Regular cardiac myocyte (primary cell): ENCODE measurements at places on chromosomes 3 and 15. TPM values are rescaled to one million over a fixed set of nuclear protein-coding genes. Genes with fewer than 3 reads are reported as not detected.

The CFAP100 gene
- total RNA-seq = not detected in 2 replicates

The GUCA1C gene
- total RNA-seq = not detected in 2 replicates

The IL16 gene
- 0.56 TPM in 1 of 2 replicates, not detected in the other for total RNA-seq

The ST3GAL6 gene
- total RNA-seq = 10.4 and 19.4 TPM in 2 replicates

The CD47 gene
- 80.3 and 97.8 TPM in 2 replicates for total RNA-seq

The ZNF280D gene
- total RNA-seq = 18.8 and 32.4 TPM in 2 replicates

The ZPLD1 gene
- total RNA-seq = 0.19 and 0.56 TPM in 2 replicates

The TYRO3 gene
- 3.4 and 5.9 TPM in 2 replicates for total RNA-seq

The ADGRG7 gene
- not detected in 2 replicates for total RNA-seq

The PGBD4 gene
- total RNA-seq = 1.9 and 2.5 TPM in 2 replicates

The GDPGP1 gene
- 3.9 and 4.2 TPM in 2 replicates for total RNA-seq

The C3orf49 gene
- not detected in 2 replicates for total RNA-seq

The RBMS3 gene
- total RNA-seq = 41.4 and 81.2 TPM in 2 replicates

The SLC28A1 gene
- under 0.01 TPM in 1 of 2 replicates, not detected in the other for total RNA-seq

The ALPK3 gene
- total RNA-seq = 3.3 and 5.4 TPM in 2 replicates

The ASB14 gene
- not detected in 2 replicates for total RNA-seq

The TMEM266 gene
- not detected in 2 replicates for total RNA-seq

The LMOD3 gene
- total RNA-seq = under 0.01 and 0.28 TPM in 2 replicates

The PLOD2 gene
- total RNA-seq = 639 and 1,238 TPM in 2 replicates

The GOLGA6D gene
- total RNA-seq = under 0.01 TPM in 1 of 2 replicates, not detected in the other

The ZBBX gene
- 0.19 TPM in 1 of 2 replicates, not detected in the other for total RNA-seq

The SPTBN5 gene
- total RNA-seq = 0.28 and 0.38 TPM in 2 replicates

The PAQR9 gene
- total RNA-seq = 0.19 and 0.28 TPM in 2 replicates

The FBXO45 gene
- 8.2 and 15.7 TPM in 2 replicates for total RNA-seq

The LARP6 gene
- 49.0 and 65.0 TPM in 2 replicates for total RNA-seq

The BCL2A1 gene
- total RNA-seq = under 0.01 and 2.5 TPM in 2 replicates

The CASR gene
- under 0.01 TPM in 1 of 2 replicates, not detected in the other for total RNA-seq

The ACOX2 gene
- total RNA-seq = 10.2 and 13.5 TPM in 2 replicates

The GTF2E1 gene
- total RNA-seq = 17.2 and 31.1 TPM in 2 replicates
